Anterior cingulate cortex (tissue), 58 donors: ENCODE measurements at places on chromosomes 2 and 18.
A peak's percentile ranks its signal among the peaks of the same experiment; 100 is the strongest.

DNA sequence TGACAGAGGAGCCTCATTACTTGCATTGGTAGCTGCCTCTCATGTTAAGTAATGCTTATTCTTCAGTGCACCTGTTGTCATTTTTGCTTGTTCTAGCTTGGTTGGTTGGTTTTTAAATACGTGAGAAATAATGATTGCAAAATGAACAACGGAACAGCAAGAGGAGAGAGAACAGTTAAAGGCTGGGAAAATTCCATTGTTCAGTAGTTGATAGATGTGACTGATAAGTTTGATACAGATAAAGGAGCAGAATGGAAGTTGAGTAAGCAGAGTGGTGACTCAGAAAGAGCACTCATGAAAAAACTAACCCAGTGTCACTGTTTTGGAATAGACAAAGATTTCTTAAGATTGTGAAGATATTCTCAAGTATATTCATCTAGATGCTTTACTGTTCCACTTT lies 50.5 kb downstream of the MTA3 start:
- DNase-seq: no peak

DNA sequence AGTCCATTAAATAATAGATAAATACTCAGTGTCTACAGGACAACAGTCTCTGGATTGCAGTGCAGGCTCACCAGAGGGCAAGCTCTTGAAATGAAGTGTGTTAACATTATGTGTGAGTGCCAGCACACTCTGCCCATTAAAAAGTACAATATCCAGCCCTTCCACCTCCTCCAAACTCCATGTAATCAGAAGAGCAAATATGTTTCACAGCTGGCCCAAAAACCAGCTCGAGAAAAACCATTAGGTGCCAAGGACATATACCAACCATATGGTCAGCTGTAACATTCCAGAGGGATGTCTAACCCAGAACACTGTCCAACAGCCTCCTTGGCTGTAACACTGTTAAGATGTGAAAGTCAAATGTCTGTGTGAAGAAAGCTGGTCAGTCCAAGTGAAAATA lies 112.2 kb downstream of the ZNF385B start:
- no peak for DNase-seq

DNA sequence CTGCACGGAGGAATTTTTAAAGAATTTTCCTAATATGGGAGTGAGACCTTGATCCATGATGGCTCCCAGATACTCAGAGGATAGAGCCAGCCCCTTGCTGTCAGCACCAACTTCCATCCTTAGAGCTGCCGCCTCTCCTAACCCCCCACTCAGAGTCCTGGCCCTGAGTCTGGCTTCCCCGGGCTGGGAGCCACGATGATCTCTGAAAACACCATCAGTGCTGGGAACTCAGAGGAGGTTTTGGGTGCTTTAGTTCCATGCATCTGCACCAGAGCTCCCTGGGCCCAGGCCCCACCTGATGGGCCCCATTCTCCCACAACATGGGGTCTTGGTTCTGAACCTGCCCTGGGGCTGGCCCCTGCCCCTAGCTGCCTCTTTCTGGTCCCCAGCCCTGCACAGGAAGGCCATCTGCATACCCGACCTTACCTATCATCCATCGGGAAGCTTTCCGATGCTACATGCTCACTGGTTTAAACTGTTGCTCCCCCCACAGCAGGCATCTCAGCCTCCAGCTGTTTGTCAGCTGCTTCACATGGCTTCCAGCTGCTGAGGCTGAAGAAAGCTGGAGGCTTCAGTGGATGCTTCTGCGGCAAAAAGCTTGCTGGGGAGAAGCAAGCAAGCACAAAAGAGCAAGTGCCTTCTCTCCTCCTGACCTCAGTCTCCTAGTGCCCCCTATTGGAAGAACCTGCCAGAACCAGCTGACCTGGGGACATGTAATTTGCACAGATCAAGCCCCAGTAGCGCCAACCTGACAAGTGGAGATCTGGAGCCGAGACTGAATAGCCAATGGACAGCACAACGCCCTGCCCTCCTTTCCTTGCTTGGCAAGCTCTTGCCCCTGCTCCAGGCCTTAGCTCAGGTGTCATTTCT lies 24.2 kb upstream of the RHOB start:
- peak; percentile 20 for DNase-seq

DNA sequence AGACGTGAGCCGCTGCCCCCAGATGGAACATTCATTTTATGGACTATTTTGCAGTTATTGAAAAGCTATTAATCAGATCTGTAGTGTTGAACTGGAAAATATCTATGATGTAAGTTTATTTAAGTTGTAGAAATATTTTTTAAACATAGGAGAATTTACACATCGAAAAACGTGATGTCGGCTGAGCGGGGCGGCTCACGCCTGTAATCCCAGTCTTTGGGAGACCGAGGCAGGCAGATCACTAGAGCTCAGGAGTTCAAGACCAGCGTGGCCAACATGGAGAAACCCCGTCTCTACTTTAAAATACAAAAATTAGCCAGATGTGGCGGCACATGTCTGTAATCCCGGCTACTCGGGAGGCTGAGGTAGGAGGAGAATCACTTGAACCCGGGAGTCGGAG lies 2.0 kb upstream of the TIA1 start:
- no peak for DNase-seq

DNA sequence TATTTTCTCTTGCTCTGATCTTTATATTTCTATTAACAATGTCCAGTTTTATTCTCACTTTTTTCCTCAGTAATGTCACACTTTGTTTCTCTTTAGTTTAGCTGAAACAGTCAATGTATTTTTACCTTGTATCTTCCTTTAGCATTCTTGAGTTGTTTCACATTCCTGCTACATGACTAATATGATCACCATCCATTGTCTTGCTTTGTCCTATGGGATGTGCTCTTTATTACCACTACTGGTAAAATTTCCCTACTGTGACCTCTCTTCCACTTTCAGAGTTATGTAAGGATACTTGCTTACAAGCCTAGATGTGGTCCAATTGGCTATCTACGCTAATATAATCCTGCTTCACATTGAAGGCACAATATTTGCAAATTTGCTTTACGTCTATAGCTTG lies 457.9 kb downstream of the PIK3C3 start:
- DNase-seq: no peak

GRCh38 chr2:233598952-233599351 lies 18.5 kb upstream of the UGT1A8 start:
- no peak for DNase-seq

DNA sequence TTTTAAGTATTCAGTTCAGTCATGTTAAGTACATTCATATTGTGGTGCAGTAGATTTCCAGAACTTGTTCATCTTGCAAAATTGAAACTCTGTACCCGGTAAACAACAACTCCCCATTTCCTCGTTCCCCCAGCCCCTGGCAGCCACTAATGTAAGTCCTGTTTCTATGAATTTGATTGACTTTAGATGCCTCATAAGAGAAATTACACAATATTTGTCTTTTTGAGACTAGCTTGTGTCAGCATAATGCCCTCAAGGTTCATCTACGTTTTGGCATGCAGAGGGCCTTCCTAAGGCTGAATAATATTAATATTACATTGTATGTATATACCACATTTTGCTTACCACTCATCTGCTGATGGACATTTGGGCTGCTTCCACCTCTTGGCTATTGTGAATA lies 30.9 kb downstream of the METTL21A start:
- no peak for DNase-seq

- no peak for DNase-seq
Measured at GRCh38 chr2:222420508-222420907, 3.8 kb upstream of the SGPP2 start.

GRCh38 chr2:135590619-135591260 lies 59.5 kb downstream of the R3HDM1 start:
- no peak for DNase-seq

DNA sequence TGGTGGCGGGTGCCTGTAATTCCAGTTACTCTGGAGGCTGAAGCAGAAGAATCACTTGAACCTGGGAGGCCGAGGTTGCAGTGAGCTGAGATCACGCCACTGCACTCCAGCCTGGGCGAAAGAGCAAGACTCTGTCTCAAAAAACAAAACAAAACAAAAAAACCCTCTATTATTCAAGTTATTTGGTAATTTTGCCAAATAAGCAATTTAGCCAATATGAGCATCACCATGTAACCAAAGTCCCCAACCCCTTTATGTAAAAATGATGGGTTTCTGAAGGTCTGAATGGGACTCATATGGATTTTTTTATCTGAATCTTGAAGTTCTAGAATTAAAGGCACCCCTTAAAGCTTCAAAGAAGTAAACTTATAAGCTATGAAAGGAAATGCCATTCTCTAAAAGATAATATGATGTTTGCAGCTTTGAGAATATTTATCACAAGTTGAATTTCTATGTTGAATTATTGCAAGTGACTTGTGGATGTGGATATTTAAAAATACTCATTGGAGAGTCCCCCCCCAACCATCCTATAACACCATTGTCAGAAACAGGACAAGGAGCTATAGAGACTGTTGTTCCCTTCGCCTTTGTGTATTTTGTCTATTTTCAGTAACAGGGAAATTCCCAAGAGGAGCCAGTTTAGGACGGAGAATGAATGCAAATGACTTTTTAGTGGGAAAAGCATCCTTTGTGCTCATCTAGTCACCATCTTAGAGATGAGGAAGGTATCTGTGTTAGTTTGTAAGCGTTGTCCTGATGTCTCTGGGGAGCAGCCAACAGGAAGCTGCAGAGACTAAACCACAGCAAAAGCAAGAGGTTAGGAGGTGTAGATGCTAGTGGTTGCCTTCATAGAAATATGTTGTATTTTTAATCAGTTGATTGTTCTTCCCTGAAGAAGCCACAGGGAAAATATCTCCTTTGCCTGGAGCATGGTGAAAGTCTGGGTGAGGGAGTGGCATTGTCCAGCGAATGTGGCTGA lies 68.3 kb downstream of the TET3 start:
- no peak for DNase-seq

- DNase-seq: no peak
Measured at GRCh38 chr2:112474844-112475486, 7.0 kb upstream of the TTL start.

GRCh38 chr2:118356051-118356450 lies 267.8 kb downstream of the INSIG2 start:
- no peak for DNase-seq

GRCh38 chr2:61811821-61812220 lies 42.0 kb downstream of the FAM161A start:
- DNase-seq: no peak

- no peak for DNase-seq
Measured at GRCh38 chr18:43130716-43131260, 15.3 kb upstream of the RIT2 start.

GRCh38 chr2:8761529-8762164 lies 75.8 kb downstream of the KIDINS220 start:
- no peak for DNase-seq
